ENCODE measurements at places on chromosomes 6 and 20.

- DNase-seq = no peak
Observed at GRCh38 chr6:13368731-13369115, 40.4 kb upstream of the TBC1D7 start.

DNA sequence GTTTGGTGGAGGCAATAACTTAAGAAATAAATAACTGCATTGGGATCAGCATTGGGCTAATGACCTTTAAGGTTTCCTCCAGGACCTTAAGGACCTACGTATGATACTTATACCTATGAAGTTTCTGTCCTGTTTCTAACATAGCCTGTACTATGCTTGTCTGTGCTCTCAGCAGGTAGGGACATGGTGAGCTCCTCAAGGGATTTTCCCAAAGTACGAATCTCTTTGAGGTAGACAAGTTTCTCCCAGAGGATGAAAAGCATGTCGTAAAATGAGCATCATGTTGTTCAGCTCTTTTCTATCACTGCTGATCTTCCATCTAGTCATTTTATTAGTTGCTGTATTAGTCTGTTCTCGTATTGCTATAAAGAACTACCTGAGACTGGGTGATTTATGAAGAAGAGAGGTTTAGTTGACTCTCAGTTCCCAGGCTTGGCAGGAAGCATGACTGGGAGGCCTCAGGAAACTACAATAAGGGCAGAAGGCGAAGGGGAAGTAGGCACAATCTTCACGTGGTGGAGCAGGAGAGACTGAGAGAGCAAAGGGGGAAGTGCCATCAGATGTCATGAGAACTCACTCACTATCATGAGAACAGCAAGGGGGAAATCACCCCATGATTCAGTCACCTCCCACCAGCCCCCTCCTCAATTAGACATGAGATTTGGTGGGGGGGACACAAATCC lies 77.8 kb upstream of the TGM3 start:
- DNase-seq = no peak

DNA sequence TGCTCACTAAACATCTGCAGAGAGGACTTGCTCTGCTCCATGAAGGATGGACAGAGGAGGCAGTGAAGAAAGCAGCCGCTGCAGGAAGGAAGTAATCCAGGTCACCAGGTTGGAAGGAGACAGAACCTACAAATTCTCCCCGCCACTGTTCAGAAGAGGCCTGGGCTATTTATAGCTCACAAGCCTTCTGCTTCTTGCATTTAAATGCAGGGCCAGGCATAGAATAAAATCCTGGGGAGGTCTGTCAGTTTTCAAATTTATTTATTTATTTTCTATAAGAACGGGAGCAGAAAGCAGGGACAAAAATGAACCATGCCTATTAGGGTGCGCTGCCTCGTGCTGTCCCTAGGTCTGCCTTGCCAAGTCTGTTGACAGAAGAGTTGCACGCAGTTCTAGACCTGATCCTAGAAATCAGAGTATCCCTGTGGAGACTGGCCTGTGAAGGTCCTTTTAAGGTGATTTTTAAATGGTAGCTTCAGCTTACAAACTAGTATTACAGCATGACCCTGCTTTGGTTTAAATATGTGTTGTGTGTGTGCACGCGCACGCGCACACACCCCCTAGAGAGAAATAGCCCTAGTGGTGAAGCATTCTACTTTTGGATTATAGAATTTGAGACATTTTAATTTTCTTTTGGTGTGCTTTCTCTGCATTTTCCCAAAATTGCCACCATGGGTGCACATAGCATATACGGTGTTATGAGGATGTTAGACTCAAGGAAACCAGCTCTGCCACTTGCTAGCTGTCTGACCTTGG lies 19.5 kb downstream of the RIMS4 start:
- no peak for DNase-seq

GRCh38 chr6:119348748-119349360 lies 707 bp downstream of the MAN1A1 start:
- peak; percentile 61 for DNase-seq

GRCh38 chr6:169847901-169848311 lies 96.5 kb downstream of the ERMARD start:
- DNase-seq = no peak

- no peak for DNase-seq
Observed at GRCh38 chr6:49097116-49097515, 365.9 kb downstream of the MMUT start.

DNA sequence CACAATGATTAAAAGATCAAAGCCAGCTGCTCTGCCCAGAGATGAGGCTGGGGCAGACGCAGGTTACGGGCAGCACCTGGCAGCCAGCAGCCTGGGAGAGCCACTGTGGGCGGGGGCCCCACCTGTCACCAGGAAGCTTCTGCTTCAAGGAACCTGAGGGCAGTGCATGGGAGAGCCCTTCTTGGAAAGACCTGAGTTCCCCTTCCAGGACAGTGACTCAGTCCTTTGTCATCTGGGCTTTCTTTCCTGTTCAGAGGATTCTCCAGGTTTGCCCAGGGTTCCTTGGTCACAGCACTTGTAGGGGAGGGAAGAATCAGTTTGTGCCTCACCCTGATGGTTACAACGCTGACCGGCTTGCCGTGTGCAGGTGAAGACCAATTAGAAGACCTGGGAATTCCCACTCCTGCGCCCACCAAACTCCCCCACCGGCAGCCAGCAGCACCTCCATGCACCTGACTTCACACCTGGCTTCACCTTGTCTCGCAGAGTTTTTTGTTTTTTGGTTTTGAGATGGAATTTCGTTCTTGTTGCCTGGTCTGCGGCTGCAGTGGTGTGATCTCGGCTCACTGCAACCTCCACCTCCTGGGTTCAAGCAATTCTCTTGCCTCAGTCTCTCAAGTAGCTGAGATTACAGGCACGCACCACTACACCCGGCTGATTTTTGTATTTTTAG lies 2.0 kb downstream of the ZBP1 start:
- DNase-seq = no peak

DNA sequence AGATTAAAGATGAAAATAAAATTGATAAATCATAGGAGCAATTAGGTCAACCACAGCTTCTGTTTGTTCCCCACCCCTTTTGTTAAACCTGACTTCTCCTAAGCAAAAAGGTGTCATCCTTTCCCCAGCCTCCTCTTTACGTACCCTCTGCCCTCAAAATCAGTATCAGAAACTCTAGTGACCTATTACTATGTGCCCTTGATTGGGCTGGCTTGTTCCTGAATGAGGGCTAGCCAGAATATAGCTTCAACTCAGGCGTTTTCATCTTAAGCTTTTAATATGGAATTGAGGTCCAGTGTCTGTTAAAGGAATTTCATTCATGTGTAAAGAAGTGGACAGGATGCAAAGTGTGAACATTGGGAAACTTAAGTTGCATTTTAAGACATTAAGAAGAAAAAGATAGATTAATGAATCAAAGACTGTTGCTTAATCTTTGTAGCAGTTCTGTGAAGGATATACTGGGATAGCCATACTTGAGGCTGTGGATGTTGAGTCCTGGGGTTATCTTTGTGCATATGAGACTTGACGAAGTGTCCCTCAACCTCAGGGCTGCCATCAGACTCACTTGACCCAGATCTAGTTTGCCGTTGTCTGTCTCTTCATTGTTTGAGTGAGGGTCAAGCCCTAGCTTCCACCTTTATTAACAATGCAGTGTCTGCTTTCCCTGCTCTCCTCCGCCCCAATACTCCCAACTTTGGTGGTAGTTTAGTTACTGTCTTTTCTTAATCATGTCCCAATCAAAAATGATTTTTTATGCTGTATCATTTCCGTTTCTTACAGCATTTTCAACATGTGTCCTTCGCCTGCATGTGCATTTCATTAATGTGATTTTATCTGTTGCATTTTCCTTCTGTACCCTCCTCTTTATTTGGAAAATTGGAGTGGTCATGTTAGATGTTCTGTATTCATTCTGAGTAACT lies 1.9 kb downstream of the TBPL1 start:
- no peak for DNase-seq

DNA sequence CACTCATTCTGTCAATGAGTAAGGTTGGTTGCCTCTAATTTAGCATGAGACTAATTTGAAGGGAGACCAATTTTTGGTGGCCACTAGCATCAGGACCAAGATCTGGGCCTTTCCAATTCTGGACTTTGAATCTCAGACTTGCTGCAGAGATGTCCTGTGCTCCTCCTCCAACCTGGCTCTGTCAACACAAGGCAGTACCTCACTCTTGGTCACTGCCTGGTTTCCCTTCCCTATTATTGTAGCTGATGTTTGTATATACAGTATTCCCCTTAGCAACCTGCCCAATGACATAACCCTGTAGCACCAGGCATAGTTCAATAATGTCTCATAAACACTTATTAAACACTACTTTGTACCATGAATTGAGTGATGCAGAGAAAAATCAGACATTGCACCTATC lies 50.4 kb downstream of the UNC5CL start:
- no peak for DNase-seq

GRCh38 chr20:13267231-13267630 lies 46.2 kb downstream of the ISM1 start:
- no peak for DNase-seq

DNA sequence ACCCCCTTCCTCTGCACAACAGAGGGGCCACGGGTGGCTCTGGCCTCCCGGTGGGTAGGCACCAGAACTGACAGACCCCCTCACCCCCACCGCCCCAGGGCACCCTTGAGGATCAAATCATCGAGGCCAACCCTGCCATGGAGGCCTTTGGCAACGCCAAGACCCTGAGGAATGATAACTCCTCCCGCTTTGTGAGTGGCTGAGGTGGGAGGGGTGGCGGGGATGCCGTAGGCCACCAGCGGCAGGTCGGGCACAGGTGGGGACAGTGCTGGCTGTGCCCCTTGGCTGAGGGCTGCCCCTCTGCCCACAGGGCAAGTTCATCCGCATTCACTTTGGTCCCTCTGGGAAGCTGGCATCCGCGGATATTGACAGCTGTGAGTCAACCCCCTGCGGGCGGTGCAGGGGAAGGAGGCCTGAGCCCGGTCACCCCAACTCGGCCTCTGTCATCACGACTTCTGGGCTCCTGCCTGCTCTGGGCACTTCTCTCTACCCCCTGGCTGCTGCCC lies 29.1 kb downstream of the MYH7B start:
- DNase-seq = no peak

- DNase-seq = no peak
Observed at GRCh38 chr6:116027801-116028200, 32.9 kb downstream of the FRK start.

DNA sequence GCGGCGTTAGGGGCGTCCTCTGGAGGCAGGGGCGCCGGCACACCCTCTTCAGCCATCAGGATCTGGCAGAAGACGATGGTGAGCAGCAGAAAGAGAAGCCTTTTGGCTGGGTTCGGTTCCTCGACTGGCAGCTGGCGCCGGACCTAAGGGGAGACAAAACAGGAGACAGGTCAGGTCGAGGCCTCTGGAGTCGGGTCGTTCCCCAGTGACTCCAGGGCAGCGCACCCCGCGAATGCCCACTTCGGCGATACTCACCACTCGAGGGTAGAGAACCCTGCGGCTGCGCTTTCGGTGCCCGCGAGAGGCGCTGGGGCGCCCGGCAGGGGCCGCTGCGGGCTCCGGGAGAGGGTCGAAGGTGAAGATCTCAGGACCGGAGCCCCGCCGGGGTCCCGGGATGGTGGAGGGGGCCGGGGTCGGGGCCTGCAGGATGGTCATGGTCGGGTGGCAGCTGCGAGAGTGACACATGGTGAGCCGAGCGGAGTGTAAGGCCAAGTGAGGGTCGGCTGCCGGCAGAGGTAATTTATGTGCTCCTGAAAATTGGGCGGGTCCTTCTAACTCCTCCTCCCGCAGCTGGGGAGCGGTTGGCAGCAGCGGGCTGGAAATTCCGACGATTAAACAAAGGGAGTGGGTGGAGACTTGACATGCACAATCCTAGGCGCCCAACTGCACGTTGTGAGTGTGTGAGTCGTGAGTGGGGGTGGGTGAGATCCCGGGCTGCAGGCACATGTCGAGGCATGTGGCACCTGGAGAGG lies at the start of gene IER3:
TSS of gene IER3 (minus strand) at position 494 of the 752 bp plus-strand sequence. CDS start at position 465, 29 bp downstream.
- DNase-seq = peak; percentile 80

DNA sequence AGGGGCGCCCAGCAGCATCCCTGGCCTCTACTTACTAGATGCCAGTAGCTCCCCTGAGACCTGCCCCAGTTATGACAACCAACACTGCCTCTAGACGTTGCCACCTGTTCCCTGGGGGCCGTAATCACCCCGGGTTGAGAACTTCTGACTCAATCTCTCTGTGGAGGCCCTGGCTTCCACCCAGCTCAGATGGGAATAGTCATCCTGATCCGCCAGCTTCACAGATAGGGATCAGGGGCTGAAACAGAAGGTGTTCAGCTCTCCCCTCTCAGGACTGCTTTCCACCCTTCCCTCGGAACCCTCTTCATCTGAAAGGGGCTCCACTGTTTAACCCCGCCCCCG lies 3.3 kb downstream of the CAPN11 start:
- DNase-seq = no peak

GRCh38 chr6:166584853-166585429 lies 1.5 kb downstream of the RAMACL start:
- DNase-seq = no peak

DNA sequence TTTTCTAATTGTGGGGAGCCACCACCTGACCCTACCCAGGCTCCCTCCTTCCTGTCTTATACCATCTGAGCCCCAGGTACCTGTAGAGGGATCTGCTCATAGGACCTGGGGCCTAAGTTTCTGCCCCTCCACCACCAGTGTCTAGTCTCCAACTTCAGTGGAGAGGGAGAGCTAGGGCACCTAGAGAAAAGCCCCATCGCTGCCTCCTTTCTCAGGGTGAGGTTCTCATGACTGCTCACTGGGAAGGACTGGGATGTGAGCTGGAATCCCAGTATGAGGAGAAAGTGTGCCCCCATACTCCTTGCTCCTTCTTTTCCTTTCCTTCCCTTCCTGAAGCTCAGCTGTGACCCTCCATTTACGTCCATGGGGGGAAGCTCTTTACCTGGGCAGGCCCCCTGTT lies 231.6 kb downstream of the LRFN2 start:
- no peak for DNase-seq

Data from GM13976 (cell line).